GM23338 (cell line): ENCODE measurements at places on chromosomes 4 and X. TPM values are rescaled to one million over a fixed set of nuclear protein-coding genes. Genes with fewer than 3 reads are reported as not detected.

TCP11X1 gene
- polyA plus RNA-seq: not detected in 2 replicates

GLRA3 gene
- polyA plus RNA-seq: 0.09 and 0.19 TPM in 2 replicates

VCX2 gene
- 0.37 TPM in 1 of 2 replicates, not detected in the other for polyA plus RNA-seq

CCNG2 gene
- polyA plus RNA-seq: 5.4 and 7.1 TPM in 2 replicates

S100P gene
- 0.32 TPM in 1 of 2 replicates, not detected in the other for polyA plus RNA-seq

SYP gene
- polyA plus RNA-seq: 2.5 and 3.7 TPM in 2 replicates

NFXL1 gene
- 13.9 and 19.4 TPM in 2 replicates for polyA plus RNA-seq

FAM9B gene
- polyA plus RNA-seq: not detected in 2 replicates

TMEM255A gene
- 0.21 and 0.40 TPM in 2 replicates for polyA plus RNA-seq

ODAPH gene
- polyA plus RNA-seq: not detected in 2 replicates

SPANXA1 gene
- polyA plus RNA-seq: not detected in 2 replicates

C4orf36 gene
- 0.97 and 1.6 TPM in 2 replicates for polyA plus RNA-seq

AFP gene
- 17.1 and 17.3 TPM in 2 replicates for polyA plus RNA-seq

SPOCK3 gene
- 4.1 and 4.2 TPM in 2 replicates for polyA plus RNA-seq

BTC gene
- polyA plus RNA-seq: 0.18 TPM in 1 of 2 replicates, not detected in the other

- DNase-seq: no peak
Observed at GRCh38 chr4:93671093-93671492, 157.5 kb upstream of the ATOH1 start.

- no peak for DNase-seq
Observed at GRCh38 chr4:57182132-57182874, 72.1 kb upstream of the IGFBP7 start.

DNA sequence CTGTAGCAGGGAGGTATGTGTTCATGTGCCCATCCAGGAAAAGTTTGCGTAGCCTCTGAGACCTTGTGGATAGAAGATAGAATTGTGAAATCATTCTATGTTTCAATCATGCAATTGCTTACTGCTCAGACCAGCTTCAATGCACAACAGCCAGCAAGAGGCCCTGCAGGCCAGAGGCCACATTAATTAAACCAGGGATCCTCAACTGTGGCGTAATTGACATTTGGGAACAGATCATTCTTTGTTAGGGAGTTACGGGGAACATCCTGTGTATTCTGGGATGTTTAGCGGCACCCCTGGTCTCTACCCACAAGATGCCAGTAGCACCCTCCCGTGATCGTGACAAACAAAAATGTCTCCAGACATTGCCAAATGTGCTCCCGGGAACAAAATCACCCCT, 86.5 kb upstream of the PRPS2 start:
- no peak for DNase-seq

DNA sequence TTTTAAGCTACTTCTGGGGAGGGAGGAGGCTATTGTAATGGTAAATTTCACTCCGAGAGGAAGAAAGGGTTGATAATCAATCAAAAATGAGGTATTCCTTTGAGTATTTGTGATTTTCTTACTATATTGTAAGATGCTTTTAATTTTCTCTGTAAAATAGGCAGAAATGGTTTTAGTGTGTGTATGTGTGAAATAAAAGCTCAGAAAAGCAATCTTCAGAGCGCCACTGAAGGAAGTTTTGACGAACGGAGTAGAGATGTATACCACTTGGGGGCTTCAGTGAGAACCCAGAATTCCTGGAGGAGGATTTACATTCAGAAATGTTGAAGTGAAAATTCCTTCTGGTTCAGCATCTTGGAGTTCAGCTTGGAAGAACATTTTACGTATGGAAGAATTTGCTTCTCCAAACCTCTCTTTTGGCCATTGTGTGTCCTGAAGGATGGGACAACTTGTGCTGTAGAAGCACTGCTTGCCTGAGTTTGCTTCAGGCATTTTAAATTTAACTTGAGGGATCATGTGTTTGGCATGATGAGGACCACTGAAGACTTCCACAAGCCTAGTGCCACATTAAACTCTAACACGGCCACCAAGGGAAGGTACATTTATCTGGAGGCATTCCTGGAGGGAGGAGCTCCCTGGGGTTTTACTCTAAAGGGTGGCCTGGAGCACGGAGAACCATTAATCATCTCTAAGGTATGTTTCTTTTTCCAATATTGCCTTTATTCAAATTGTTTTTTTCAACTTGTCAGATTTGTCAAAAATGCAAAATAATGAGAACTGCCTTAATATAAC, 695 bp downstream of the SHROOM3 start:
- peak; percentile 73 for DNase-seq

DNA sequence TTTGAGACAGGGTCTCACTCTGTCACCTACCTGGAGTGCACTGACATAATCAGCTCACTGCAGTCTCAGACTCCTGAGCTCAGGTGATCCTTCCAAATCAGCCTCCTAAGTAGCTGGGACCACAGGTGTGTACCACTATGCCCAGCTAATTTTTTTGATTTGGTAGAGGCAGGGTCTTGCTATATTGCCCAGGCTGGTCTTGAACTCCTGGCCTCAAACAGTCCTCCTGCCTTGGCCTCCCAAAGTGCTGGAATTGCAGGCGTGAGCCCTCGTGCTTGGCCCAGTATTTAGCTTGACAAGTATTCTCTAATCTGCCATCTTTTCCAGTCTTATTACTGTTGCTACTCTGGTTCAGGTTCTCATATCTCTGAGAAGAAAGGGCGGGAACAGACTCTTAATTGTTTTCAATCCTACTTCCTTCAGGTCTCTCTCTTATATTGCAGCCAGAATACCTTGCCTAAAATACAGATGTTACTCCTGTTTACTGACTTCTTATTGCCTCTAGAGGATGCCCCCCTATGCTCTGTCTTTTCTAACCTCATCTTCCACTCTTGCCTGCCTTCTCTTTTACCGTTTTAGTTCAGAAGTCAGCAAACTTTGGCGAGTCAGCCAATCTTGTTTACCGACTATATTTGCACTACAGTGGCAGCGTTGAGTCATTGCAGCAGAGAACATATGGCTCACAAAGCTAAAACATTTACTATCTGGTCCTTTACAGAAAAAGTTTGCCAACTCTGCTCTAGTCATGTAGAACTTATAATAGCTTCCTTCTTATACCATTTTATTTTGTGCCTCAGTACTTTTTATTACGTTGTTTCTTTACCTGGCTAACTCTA, 19.0 kb downstream of the MRPL1 start:
- peak; percentile 18 for DNase-seq

GRCh38 chrX:150005027-150005426, 66.7 kb upstream of the EOLA2 start:
- no peak for DNase-seq

DNA sequence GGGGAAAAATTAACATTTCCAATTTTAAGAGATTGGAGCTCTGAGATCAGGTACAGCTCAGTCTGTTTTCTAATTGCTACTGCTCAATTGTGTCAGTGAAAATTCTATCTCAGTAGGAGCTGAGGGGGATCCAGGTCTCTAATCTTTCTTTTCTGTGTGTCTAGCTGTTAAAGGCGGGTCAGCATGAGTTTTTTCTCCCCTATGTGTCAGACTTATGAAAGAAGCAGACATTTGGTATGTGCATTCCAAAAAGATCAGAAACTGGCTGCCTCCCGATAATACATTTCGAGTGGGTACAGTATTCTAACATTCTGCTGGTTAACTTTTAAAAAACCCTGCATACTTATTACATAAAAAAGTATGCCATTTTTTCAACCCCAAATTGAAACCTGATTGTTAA, 72.4 kb downstream of the PCDH7 start:
- DNase-seq: no peak

- DNase-seq: no peak
Observed at GRCh38 chr4:87079967-87080366, 140.5 kb downstream of the KLHL8 start.

GRCh38 chrX:3728454-3728853, 15.0 kb upstream of the PRKX start:
- DNase-seq: no peak

DNA sequence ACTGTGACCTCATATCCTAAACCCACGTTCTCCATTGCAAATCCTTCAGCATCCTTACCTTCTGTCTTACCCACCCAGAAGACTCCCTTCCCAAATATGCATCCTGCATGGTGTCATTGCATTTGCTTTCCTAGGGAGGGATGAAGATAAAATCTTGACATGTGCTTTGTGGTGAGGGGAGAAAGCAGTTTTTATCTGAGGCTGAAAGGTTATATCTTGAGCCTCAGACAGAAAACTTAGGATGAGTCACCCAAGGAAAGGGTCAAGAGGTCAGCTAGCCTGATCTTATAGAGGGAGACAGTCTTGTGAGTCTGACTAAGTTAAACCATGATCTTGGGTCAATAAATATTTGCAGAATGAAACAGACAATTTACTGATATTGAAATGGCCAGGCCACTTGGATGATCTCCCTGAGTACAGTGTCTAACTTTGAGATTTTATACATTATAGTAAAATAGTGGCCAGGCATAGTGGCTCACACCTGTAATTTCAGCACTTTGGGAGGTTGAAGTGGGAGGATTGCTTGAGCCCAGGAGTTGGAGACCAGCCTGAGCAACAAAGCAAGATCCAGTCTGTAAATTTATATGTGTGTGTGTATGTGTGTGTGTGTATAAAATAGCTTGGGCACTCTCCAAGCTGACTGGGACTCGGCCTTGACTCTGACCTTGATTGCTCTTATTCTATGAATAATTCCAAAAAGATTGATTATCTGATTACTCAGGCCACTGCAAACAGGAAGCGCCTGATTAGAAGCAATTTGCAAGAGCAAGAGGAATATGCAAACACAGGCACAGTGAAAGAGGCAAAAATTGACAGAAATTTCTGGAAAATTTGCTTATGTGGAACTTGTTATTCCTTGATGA, 15.4 kb upstream of the FAM9C start:
- no peak for DNase-seq

DNA sequence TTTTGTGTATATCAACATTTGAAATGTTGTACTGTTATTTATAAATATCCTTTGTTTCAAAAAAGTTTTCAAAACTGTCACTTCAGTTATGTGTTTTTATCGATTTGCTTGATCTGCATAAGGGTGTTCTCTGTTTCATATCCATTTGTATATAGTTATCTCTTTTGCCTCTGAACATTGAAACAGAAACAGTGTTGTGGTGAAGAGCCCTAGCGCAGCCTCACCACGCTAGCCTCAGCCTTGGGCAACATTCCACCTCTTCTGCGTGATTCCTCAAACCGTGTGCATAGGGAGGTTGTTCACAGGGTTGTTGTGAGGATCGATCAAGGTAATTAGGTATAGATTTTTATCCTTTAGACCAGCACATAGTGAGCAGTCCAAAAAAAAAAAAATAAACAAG, 287.0 kb upstream of the GALNT7 start:
- DNase-seq: no peak

- no peak for DNase-seq
Observed at GRCh38 chr4:5991405-5991804, 26.8 kb downstream of the C4orf50 start.

DNA sequence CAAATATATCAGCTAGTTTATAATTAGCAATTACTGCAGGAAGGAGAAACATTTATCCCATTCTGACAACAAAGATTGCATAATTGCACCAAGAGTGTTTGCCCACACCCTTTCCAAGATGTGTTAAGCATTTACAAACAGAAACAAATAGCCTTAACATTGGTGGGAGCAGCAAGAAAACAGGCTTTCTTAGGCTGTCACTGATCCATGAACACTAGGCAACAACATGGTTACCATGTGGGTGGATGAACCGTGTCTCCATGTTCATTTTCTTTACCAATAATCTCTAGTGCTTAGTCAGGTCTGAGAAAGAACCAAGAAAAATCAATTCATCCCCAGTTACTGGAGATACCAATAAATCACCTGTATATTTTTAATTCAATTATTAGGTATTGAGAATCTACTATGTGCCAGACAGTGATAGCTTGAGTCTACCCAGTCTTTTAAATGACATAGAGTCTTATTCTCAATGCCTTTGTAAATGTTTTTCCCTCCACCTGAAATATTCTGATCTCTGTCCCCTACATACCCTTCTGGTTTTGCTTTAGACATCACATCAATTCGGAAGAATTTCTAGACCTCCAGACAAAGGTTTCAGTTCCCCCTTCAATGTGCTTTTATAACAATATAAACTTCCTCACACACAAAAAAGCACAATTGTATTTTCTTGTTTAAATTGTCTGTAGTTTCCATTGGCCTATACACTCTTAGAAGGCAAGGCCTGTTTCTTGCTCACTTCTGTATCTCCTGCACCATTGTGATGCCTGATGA, 286.6 kb downstream of the PPP1R2C start:
- no peak for DNase-seq

GRCh38 chr4:138757432-138757831, 258.1 kb upstream of the NOCT start:
- no peak for DNase-seq

- no peak for DNase-seq
Observed at GRCh38 chr4:138935135-138935807, 80.3 kb upstream of the NOCT start.

- DNase-seq: no peak
Observed at GRCh38 chr4:32789026-32789608, 2068.9 kb downstream of the PCDH7 start.

GRCh38 chr4:21320034-21320433, 619.8 kb downstream of the PACRGL start:
- no peak for DNase-seq

- DNase-seq: no peak
Observed at GRCh38 chr4:184776821-184777220, 42.9 kb upstream of the CENPU start.

DNA sequence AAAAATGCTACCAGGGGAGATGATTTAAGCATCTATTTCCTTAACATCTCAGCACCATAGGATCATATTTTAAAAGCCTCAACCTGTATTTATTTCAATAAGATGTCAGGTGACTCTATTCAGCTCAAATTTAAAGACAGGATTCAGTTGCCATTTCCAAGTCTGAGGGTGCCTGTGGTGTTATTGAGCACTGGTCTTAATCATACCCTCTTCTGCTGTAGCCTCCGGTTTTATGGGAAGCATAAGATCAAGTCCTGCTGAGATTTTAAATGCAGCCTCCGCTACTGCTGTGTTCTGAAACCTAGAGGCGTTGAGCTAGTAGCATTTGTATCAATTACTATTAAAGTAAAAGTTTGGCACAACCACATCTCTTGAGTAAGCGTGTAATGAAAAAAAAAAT, 185.7 kb upstream of the NWD2 start:
- no peak for DNase-seq

- DNase-seq: no peak
Observed at GRCh38 chr4:181525634-181526033, 717.6 kb upstream of the TENM3 start.

DNA sequence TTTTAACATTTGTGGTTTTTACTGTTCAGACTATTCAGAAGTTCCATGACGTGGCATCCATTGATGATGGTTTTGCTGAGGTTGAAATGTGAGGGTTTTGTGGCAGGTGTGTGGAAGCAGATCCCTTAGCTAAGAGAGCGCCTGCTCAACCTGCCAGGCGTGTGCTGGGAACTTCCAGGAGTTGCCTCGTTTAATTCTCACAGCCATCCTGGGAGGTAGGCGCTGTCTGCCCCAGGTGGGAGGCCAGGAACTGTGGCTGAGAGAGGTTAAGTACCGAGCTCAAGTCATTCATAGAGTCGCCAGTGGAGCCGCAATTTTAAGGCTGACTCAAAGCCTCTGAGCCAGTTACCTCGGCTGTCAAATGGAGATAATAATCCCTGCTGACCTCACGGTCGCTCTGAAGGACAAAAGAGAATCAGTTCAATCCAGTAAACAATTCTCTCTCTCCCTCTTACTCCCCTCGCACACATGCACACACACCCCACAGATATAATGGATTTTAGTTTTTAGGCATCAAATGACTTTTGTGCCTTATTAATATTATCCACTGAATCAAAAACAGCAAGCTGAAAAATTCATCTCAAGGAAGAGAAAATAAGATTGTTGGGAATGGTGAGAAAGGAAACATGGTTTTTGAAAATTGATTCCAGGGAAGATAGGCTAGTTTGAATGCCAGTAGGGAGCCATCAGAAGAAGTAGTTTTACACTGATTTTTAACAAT, 171.3 kb downstream of the PTTG2 start:
- DNase-seq: peak; percentile 80

GRCh38 chr4:159071969-159072765, 30.7 kb upstream of the RAPGEF2 start:
- DNase-seq: no peak

GRCh38 chrX:21837056-21837455, 2.4 kb upstream of the MBTPS2 start:
- DNase-seq: no peak
